ENCODE measurements at places on chromosomes 2 and 18.

- no peak for DNase-seq
Measured at GRCh38 chr2:17160594-17160993, 357.6 kb downstream of the RAD51AP2 start.

GRCh38 chr2:199055336-199055735, 402.4 kb downstream of the SATB2 start:
- no peak for DNase-seq

GRCh38 chr2:20307311-20307710, 43.3 kb downstream of the PUM2 start:
- DNase-seq, result no peak

DNA sequence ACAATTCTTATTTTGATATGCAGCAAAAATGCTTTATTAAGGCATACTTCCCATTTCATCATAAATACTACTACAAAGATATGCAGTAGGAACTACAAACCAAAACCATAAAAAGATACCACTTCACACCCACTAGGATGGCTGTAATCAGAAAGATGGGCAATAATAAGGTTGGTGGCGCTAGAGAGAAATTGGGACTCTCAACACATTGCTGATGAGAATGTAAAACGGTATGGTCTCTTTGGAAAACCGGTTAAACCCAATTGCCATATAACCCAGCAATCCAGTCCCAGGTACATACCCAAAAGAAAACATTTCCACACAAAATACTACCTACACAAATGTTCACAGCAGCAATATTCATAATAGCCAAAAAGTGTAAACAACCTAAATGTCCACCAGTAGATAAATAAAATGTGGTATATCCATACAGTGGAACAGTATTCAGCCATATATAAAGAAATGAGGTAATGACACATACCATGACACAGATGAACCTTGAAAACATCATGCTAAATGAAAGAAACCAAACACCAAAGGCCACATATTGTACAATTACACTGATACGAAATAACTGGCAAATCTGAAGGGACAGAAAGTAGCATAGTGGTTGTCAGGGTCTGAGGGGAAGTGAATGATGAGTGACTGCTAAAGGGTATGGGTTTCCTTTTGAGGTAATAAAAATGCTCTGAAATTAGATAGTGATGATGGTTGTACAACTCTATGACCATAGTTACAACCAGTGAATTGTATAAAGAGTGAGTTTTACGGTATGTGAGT, 12.7 kb downstream of the SP3 start:
- no peak for DNase-seq

DNA sequence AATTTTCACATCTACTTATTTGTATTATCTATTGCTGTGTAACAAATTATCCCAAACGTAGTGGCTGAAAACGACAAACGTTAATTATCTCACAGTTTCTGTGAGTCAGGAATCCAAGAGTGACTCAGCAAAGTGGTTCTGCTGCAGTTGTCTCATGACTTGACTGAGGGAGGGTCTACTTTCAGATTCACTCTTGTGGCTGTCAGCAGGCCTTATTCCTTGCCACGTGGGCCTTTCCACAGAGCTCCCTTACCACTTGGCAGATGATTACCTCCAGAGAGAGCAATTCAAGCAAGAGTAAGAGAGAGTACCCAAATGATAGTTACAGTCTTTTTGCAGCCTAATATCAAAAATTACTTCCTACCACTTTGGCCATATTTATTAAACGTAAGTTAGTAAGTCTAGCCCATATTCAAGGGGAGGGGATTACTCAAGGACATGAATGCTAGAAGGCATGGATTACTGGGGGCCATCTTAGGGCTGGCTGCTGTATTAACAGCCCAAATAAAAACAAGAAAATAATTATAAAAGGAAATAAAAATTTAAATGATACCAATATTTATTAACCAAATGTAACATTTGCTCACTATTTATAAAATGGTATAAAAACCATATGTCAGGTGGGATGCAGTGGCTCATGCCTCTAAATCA, 48.7 kb upstream of the NBEAL1 start:
- peak; percentile 11 for DNase-seq

- no peak for DNase-seq
Measured at GRCh38 chr2:117957616-117958015, 56.3 kb downstream of the CCDC93 start.

GRCh38 chr2:7847321-7847720, 834.5 kb upstream of the ID2 start:
- DNase-seq, result no peak

DNA sequence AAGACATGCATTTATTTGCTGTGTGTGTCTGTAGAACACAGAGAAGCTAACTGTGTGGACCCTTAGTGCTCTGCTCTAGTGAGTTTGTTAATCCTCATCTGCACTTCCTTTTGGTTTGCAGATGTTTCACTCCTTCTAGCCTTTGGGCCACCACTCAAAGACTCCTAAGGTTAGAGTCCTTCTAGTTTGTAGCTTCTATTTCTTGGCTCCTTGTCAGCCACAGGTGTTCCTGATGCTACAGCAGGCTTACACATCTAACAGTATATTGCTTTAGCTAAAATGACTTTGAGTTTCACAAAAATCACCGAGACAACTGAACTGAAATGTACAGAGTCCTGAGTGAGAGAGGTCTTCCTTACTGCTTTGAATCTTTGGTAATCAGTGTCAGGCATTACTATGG, 551.4 kb downstream of the NRXN1 start:
- no peak for DNase-seq

DNA sequence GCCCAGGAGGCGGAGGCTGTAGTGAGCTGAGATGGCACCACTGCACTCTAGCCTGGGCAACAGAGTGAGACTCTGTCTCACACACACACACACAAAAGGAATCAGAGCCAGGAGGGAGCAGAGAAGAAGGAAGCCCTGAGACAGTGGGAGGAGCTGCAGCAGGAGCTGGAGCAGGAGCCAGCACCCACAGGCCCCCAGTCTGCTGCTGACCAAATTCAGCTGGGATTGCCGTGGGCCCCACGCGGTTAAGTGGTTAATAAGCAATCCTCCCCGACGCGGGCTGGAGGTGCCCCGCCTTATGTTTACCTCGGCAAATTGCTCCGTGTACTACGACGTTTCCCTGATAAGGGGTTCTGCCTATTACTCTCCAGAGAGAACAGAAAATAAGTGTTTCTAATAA, 265.3 kb downstream of the TWIST2 start:
- no peak for DNase-seq

DNA sequence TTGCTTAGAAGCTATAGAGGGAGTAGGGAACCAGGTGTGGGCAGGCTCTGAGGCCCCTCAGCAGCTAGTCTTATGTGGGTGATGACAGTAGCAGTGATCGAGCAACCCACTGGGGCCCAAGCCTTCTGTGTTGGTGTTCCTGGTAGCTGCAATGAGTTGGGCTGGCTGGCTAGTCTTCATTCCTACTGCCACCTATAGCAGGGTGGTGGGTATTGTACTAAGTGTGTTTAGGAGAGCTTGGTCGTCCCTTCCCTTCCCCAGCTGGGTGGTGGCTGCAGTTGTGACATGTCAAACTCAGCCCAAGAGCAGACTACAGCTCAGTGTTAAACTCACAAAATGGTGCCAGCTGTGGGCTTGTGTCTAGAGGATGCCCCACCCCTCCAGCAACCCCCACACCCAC, 486.1 kb upstream of the UBE2E3 start:
- no peak for DNase-seq

DNA sequence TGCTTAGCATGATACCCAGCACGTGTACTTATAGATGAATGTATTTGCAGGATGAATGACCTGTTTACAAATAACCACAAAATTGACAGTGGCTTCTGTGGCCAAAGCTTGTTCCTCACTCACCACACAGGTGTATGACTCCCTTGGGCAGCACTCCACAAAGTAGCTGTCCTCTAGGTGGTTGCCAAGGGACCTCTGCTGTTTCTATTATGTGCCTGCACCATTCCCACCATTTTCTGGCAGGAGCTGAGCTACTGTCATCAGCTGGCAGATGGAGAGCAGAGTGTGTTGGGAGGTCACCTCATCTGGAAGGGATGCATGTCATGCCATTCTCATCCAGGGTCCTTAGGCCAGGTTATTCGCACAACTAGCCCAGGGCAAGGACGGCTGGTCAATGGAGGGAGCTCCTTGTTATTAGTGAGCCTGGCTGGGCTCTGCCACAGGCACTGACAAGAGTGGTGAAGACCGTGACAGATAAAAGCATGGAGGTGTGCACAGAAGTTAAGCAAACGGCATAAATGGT, 37.1 kb upstream of the TRIB2 start:
- DNase-seq, result no peak

- peak; percentile 77 for DNase-seq
Measured at GRCh38 chr2:19774805-19775176, 127.0 kb downstream of the TTC32 start.

DNA sequence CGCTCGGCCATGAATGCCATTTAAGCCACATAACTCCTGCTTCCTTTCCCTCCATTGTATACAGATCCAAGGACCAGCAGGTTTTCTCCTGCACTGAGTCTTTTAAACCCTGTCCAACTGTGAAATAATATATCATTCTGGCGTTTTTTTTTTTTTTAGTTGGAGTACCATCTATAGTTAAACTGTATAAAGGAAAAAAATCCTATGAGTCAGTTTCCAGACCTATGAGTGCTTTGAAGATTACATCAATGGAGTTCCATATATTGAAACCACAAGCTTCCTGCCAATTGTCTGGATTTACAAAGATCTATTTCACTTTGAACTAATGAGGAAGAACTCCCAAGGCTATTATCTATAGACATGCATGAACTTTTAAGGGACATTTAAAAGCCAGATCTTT, 2.4 kb upstream of the MALT1 start:
- no peak for DNase-seq

- DNase-seq, result no peak
Measured at GRCh38 chr2:146997488-146997887, 847.3 kb upstream of the ACVR2A start.

DNA sequence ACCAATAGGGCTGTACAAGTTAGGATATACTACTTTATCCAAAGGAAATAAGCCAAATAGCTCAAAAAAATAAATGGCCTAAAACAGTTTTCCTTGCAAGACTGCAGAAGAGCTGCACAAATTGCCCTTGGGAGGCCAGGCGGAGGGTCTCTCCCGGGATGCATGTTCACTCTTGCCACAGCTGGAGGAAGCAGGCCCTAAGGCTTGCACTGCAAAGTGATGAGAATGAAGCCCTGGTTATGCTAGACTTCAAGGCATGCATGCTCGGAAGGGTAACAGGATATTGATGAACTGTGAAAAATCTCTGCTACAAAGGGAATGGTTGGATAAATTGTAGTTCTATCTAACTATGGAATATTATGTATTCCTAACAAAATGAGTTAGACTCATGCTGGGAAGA, 27.5 kb upstream of the LDLRAD4 start:
- no peak for DNase-seq

DNA sequence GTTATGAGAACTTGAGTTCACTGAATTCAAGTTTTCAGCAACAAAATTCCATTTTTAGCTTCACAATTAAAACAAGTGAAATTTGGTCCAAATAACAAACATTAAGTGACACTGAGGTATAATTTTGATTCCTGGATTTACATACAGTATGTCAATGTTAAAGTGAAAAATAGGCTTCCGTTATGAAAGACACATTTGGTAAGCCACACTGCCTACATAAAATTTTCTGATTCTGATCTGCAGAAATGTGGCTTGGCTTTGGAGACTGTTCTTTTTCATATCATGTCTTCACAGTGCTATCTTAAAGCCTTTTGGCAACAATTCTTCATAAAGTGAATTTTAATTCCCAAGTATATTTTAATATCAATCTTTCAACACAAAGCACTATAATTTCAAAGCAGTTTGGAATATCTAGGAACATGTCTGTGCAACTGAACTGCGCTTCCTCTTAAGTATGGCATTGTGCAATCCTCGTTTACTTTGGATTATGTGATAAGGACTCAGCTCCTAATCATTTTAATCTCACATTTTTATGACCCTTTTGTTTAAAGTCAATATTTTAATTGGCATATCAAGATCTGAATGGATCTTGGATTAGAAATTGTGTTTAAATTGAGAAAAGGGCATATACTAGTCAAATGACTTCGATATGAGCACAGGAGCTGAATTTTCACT, 60.0 kb downstream of the RBMS1 start:
- no peak for DNase-seq

GRCh38 chr2:26324903-26325302, 21.0 kb upstream of the SELENOI start:
- no peak for DNase-seq

GRCh38 chr2:237529452-237530402, 36.6 kb upstream of the PRLH start:
- DNase-seq, result no peak

GRCh38 chr2:226020956-226021355, 621.4 kb downstream of the NYAP2 start:
- DNase-seq, result no peak

DNA sequence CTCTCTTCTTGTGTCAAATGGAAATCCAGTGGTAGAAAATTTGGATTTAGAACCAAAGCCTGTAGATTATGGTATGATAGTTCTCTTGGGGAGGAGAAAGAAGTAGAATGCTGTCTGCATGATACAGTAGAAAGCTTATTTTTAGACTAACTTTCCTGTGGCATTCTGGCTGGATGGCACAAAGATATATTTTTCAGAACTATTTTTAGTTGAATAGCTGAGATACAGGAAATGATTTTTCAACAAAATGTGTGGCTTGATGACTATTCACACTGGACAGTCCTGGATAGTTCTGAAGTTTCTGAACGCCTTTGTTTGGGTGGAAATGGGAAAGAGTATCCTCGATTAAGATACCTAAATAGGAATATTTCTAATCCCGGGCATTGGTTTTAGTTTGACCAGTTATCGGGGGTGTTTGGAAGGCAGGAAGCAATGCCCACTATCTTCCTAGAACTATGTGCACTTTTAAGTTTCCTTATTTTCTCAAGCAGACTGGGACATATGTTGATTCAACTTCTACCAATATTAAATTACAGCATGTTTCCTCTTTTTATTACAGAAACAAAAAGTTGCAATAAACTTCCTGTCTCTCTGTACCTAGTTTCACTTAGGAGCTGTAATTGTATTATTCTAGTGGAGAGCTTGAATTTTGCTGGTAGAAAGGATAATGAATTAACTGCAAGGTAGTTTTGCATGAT, 32.1 kb downstream of the GDF7 start:
- no peak for DNase-seq

DNA sequence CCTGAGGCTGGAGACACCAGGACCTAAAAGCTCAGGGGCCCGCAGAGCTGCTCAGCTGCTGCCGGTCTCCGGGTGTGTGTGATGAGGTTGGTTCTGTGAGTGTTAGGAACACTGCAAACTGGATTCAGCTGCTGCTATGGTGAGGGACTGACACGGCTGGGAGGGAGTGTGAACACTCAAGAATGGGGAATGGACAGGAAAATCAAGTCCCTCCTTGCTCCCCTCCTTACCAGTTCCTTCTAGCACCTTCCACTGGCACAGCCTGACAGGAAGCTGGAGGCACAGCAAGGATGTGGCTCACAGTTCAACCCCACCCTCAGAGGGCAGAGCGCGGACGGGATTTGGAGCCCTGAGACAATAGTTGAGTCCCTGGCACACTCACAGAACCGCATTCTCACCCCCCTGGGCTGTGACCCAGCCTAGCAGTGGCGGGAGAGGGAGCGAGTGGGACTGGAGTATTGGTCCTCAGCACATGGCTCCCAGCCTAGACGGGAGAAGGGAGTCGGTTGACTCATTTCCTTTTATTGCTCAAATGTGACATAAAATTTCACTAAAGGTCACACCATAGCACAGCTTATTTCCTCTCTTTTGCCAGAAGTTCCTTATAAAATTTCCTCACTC, 42.5 kb downstream of the LRRC30 start:
- DNase-seq, result no peak
